ENCODE measurements at places on chromosomes 13 and 19.
A peak's percentile ranks its signal among the peaks of the same experiment; 100 is the strongest.

GRCh38 chr13:59690857-59691500, 472.7 kb downstream of the DIAPH3 start:
- no peak for DNase-seq

DNA sequence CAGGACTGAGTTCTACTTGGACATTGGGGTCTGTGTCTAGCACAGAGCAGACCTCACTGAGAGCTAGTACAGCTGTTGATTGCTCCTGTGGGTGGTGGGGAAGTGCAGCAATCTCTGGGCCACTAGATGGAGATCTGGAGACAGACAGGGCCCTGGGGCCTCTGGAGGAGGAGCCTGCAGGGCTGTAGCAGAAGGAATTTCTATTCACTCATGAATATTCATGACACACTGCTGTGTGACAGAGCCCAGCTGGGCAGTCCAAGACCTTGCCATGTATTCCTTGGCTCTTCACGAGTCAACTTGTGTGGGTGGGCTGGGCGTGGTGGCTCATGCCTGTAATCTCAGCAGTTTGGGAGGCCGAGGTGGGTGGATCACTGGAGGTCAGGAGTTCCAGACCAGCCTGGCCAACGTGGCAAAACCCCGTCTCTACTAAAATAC, 37.5 kb downstream of the SUGP2 start:
- peak; percentile 76 for DNase-seq

DNA sequence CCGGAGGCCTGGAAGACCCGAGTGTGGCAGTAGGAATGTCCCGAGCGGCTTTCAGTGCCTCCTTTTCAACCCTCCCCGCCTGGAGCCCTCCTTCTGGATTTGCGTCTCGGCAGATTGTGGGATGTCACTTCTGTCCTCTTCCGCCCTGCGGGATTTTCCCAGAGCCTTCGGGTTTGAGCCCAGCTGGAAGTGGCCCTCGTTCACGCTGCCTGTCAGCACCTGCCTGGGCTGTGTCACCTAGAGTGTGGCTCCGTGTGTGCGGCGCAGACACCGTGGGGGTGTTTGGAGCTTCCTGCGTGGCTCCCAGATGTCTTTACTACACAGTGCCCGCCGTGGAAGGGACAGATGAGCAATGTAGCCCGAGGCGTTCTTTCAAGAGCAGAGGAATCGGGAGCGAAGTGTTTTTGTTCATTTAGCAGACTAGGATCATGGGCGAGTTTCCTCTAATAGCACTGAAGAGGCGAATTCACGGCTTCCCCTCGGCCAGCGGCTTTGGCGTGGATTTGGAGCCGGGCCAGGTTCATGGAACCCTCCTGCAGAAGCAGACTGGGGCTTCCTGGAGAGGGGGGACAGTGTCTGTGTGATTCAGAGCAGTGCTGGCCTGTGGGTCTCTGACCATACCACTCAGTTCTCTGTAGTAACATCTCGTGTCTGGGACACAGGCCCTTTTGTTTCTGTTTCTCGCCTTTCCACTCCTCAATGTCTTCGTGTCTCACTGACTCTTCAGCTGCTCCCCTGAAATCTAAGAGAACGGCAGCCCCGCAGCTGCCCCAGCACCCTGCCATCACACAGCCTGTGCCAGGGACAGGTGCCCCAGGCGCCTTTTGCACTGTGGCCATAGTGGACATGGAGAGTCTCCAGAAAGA, 68.0 kb downstream of the KDM4B start:
- DNase-seq, result no peak

DNA sequence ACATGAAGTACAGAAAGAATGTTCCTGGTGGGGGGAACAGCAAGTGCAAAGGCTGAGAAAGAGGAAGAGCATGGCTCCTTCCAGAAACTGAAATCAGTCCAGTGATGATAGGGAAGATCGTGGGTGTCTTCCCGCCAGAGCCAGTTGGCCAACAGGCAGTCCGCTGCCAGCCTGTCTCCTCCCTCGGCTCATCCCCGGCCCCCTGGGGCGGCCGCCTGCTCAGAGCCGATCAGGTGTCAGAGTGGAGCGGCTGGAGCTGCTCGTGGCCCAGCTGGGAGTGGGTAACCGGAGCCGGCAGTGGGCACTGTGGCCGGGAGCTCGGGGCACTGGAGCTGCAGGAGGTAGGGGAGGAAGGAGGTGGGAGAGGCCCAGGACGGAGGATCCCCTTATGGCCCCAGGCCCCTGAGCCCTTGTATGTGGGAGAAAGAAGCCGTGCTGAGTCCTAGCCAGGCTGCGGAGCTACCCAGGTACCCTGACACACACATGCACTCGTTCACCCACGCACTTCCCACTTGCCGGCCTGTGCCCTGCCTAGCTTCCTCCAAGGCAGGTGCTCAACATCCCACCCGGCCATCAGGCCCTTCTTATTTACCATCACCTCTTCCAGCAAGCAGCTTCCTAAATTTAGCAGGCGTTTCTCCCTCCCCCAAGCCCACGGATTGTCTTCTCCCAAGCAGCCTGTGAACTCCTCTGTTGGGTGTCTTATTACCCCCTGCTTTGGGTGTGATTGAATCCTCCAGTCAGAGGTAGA, 1.7 kb downstream of the ANKRD24 start:
- DNase-seq, result no peak

- no peak for DNase-seq
These were observed 20.8 kb downstream of the FBN3 start for GRCh38 chr19:8128551-8128950.

DNA sequence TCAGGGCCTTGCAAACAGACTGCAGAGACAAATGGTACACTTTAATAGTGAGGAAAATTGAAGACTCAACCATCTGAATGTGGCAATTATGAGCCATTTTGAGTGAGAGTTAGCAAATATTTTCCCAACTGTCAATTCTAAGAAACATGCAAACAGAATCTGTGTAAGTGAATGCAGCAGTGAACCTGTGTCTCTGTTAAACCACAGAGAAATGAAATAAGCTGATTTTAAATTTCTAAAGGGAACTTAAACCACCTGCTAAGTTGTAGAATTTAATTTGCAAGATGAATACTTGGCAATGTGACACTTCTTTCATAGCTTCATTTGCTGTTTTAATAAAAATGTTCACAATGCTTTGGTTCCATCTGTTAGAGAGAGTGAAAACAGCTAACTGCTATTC, 42.0 kb upstream of the TDRD3 start:
- no peak for DNase-seq

DNA sequence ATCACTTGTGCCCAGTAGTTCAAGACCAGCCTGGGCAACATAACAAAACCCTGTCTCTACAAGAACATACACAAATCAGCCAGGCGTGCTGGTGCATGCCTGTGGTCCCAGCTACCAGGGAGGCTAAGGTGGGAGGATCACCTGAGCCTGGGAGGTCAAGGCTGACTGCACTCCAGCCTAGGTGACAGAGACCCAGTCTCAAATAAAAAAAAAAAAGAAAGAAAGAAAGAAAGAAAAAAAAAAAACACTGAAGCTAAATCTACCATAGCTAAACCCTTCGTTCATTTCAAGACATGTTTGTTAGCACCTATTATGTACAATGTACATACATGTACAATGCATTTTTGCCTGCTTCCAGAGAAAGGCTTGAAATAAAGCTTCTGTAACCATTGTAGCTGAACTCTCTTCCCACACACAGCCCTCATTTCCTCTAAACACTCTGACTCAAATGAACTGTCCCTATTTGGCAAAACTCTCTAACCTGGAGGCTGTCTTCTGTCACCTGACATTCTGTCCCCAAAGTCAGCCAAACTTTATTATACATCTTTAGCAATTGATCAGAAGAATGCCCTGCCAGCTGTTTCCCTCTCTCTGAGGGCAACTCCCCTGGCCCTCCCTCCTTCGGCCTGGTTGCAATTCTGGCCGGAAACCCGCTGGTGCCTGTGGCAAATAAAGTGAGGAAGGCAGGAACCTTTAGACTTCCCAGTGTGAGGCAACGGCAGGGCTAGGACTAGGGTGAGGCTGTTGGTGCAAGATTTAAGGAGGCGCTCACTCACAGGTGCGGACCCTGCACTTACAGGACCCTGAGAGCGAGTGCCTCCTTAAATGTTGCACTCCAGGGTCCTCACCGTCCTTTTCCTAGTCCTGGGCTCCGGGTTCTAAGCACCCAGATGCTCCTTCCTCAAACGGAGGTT, 1.8 kb downstream of the ETHE1 start:
- DNase-seq, result no peak

DNA sequence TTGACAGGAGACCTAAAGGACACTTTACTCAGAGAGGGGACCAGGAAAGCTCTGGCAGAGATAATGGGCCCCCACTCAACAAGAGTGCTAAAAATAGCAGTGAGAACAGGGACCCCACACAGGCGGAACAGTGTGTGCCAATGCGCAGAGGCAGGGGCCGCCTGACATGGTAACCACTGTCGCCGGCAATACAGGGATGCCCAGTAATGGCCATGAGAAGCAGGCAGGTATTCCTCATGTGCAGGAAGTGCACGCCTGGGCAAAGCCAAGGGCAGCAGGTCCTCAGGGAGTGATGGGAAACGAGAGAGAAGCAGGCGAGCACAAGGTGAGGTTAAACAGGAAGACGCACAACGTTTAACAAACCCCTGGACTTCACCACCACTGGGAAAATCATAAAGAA, 757.1 kb downstream of the LIG4 start:
- no peak for DNase-seq

DNA sequence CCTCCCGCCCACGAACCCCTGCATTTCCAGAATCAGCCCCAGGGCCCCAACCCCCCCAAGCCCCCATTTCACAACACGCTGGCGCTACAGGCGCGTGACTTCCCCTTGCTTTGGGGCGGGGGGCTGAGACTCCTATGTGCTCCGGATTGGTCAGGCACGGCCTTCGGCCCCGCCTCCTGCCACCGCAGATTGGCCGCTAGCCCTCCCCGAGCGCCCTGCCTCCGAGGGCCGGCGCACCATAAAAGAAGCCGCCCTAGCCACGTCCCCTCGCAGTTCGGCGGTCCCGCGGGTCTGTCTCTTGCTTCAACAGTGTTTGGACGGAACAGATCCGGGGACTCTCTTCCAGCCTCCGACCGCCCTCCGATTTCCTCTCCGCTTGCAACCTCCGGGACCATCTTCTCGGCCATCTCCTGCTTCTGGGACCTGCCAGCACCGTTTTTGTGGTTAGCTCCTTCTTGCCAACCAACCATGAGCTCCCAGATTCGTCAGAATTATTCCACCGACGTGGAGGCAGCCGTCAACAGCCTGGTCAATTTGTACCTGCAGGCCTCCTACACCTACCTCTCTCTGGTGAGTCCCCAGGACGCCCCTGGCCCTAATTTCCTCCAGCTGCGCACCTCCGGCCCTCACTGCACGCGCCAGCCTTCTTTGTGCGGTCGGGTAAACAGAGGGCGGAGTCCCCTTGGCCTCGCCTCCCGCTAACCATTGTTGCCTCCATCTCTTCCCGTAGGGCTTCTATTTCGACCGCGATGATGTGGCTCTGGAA, at the start of gene FTL:
FTL (plus strand) TSS at position 270 of the 766 bp plus-strand sequence; CDS start at position 469, 199 bp downstream.
- peak; percentile 82 for DNase-seq

Measured in right renal pelvis (tissue), 4 donors.